Right hindlimb (tissue), 1 donor: ENCODE measurements at places on chromosomes 1 and 21.

GRCh38 chr1:156388174-156389137 is 19.4 kb downstream of the RHBG start:
- DNase-seq = peak; percentile 28

DNA sequence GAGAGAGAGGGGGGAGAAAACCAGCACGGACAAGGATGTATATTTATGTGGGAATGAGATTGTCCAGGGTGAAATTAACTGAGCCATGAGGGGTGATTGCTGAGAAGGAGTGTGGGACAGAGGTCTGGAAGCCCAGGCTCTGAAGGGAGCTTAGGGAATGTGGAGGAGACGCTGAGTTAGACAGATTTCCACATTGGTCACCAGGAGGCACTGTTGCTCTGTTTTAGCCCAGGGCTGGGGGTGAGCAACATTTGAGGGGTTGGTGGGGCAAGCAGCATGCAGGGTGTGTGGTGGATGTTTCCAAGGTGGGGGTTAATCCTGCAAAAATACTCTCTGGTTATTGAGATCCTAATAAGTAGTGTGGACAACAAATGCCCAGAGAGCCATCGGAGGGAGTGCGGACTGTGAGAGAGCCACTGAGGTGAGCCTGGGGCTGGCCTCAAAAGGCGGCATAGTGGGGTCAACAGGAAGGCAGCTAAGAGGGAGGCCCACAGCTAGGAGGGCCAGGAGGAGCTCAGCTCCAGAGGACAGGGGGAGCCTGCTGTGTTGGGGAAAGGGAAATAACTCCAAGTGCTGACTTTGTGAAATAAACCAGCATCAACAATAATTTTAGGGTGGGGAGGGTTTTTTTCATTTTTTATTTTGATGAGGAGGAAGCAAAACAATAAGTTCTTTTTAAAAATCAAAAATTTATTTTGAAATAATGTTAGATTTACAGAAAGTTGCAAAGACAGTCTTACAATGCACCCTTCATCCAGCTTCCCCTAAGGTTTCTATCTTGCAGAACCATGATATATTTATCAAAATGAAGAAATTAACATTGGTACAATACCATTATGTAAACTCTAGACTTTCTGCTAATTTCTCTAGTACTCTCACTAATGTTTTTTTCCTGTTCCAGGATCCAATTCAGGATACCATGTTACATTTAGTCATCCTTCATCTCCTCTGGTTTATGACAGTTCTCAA is 82.8 kb upstream of the CD34 start:
- no peak for DNase-seq

DNA sequence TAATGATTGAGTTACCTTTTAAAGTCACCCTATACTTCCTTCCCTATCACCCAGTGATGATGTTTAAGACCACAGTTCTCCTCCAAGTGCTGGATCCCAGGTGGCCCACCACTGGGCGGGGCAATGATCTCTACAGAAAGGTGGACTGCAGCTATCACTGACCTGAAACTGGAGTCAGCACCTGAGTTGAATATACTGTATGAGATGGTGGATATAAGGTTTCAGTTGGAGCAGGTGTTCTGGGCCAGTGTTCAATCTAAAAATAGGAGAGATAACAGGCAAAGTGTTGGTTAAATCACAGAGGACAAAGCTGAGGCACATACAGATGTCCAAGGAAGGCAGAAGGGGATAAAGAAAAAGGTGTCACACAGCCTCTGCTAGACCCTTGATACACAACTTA is 96.6 kb downstream of the SIPA1L2 start:
- no peak for DNase-seq

- no peak for DNase-seq
Measured at GRCh38 chr1:192080684-192081083, 77.6 kb upstream of the RGS18 start.

- DNase-seq = no peak
Measured at GRCh38 chr1:29196863-29197589, 15.3 kb upstream of the SRSF4 start.

DNA sequence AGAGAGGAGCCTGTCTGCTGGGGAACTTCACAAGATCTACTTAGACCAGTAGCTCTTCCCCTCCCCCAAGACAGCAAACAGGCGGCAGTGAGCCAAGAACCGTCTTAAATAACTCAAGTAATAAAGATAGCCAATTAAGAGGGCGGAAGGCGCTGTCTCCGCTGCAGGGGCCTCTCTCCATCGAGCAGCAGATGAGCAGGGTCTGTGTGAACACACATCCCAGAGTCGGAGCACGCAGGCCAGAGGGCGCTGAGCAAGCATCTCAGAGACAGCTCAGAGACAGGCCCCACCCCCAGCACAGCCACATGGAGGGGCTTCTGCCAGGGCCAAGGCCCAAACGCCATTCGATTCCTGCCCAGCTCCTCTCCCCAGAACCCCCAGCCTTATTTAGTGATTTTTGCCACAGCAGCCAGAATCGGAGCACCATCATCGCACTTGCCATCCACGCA is 11.1 kb downstream of the IFFO2 start:
- peak; percentile 65 for DNase-seq

DNA sequence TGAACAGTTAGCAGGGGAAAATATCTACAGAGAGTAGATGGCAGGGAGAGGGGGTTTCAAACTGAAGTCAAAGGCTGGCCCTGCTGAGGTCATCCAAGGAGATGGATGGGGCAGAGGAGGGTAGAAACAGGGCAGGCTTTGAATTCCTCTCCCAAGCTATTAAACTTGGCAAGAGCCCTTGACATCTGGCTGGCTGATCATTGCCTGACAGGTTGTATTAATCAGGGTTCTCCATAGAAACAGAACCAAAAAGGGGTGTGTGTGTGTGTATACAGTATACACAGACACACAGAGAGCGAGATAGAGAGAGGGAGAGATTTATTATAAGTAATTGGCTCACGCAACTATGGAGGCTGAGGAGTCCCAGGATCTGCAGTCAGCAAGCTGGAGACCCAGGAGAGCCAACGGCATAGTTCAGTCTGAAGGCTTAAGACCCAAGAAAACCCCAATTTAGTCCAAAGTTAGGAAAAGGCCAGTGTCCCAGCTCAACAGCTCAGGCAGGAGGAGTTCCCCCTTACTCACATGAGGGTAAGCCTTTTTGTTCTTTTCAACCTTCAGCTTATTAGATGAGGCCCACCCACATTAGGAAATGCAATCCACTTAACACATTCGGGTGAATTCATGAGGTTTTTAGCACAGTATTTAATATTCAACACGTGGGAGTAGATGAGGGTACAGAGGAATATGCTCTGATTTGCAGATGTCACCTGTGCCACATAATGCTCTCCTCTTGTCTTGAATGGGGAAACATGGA is 46.7 kb upstream of the HAO2 start:
- no peak for DNase-seq

GRCh38 chr1:32307324-32307723 is 15.4 kb downstream of the HDAC1 start:
- DNase-seq = no peak

- DNase-seq = no peak
Measured at GRCh38 chr1:115134850-115135480, 45.7 kb upstream of the TSPAN2 start.

GRCh38 chr1:168506204-168506819 is 37.5 kb downstream of the XCL2 start:
- DNase-seq = no peak

GRCh38 chr1:154696456-154696855 is 88.5 kb upstream of the ADAR start:
- no peak for DNase-seq

DNA sequence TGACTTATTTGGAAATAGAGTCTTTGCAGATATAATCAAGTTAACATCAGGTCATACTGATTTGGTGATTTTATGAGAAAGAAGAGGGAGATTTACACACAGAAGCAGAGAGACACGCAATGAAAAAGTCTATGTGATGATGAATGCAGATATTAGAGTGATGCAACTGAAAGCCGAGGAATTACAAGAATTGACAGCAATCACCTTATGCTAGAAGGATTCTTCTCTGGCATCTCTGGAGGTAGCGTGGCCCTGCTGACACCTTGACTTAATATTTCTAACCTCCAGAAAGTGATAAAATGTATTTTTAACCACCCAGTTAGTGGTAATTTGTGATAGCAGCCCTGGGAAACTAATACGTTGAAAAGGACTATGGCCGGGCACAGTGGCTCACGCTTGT is 14.2 kb upstream of the CFH start:
- DNase-seq = no peak

GRCh38 chr1:77511440-77511840 is 171.0 kb downstream of the ZZZ3 start:
- DNase-seq = no peak

DNA sequence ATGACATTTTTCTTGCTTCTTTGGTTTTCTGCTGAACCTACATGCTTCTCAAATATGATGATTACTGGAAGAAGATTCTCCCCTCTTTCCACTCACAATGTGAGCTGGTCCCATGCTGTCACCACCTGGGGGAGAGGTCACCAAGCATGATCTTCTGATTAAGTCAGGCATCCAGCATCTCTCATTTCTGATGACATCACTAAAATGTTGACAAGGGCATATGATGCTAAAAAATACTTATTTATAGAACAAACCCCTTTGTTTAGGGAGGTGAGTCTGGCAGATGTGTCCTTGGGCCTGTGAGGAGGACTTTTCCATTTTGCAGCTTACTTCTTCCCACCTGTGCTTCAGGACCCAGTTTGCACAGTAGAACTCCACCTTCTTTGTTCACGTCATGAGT is 42.0 kb upstream of the PCP4 start:
- no peak for DNase-seq

DNA sequence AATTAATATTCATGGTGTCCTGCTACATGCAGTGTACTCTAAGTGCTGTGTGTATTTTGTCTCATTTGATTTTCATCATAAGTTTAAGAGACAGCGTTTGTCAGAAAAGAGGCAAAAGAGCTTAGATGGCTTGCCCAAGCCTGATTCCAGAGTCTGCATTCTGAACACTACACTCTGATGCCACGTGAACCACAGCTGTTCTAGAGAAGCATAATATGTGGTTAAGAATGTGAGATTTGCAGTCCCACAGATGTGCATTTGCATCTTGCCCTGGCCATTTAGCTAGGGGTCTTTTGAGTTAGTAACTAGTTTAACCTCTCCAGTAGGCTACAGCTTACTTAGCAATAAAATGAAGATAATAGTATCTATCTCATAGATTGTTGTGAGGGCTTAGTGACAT is 9.2 kb upstream of the GADD45A start:
- peak; percentile 23 for DNase-seq

DNA sequence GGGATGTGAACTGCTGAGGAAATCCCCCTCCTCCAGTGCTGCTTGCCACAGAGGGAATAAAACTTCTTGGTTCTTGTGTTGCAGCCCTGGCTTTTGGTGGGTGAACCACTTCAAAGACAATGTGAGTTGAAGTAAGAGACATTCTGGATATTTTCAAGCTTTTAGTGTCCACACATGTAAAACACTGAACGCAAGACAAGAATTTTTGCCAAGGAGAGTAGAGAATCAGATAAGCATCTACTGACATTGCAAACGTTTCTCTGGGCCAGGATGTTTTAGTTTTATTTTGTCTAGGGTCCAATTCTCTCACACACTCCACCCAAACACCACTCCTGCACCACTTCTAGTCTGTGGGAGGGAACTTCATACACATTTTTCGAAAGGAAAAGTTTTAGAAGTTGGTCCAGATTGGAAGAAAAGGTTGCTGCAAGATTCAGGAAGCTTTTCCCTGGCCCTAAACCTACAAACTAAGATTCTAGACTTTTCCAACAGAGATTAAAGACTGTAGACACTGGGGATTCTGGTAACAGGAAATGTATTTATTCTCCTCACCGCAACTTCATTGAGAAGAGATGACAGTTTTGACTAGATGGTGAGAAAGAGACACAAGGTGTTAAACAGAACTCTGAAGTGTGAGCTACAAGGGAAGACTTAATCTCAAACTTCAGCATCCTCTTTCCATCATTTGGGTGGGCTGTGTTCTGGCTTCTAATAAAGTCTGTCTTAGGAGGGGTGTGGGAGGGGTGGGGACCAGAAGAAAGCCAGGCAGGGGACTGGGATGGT is 16.1 kb downstream of the FASLG start:
- DNase-seq = no peak

DNA sequence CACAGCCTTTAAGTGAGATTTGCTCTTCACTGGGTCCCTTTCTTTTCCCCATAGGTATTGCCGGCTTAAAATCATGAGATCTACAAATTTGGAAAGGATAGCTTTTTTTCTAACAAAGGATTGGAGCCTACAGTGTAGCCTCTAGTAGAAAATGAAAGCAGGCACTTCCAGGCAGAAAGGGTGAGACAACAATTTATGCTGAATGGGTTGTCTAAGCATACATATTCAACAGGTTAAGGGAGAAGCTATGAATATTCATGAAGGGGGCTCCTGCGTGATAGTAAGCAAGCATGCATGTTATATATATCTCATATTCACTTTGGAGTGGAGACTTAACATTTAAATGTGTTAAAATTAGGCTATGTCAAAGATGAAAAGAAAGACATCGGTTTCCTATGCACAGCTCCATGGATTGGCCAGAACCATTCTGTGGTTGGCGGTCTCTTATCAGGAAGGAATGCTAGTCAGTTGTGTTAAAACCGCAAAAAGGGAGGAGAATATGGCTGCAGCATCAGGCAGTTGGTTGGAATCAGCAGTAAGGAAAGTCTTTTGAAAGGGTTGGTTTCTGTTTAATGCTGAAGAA is 66.0 kb downstream of the VCAM1 start:
- no peak for DNase-seq

- no peak for DNase-seq
Measured at GRCh38 chr21:27454234-27454633, 487.3 kb upstream of the ADAMTS5 start.

DNA sequence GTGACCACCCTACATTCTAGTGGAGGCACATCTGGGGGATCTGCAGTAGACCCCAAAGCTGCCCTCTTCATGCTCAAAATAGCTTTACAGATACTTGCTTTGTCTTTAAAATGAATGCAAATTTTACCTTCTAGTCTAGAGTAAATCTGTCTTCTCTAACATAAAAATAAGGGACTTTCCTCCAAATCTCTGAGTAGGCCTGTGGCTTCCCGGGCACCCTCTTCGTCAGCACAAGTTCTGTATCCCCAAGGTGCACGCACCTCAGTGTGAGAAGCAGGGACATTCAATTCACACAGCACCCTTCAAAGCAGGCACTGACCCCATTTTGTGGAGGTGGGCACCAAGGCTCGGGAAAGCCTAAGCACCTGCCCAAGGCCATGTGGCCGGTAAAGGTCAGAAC is 19.0 kb downstream of the MEF2D start:
- no peak for DNase-seq
